Non-pigmented ciliary epithelial cell (primary cell): ENCODE measurements at places on chromosomes 1 and 21.
A peak's percentile ranks its signal among the peaks of the same experiment; 100 is the strongest.

DNA sequence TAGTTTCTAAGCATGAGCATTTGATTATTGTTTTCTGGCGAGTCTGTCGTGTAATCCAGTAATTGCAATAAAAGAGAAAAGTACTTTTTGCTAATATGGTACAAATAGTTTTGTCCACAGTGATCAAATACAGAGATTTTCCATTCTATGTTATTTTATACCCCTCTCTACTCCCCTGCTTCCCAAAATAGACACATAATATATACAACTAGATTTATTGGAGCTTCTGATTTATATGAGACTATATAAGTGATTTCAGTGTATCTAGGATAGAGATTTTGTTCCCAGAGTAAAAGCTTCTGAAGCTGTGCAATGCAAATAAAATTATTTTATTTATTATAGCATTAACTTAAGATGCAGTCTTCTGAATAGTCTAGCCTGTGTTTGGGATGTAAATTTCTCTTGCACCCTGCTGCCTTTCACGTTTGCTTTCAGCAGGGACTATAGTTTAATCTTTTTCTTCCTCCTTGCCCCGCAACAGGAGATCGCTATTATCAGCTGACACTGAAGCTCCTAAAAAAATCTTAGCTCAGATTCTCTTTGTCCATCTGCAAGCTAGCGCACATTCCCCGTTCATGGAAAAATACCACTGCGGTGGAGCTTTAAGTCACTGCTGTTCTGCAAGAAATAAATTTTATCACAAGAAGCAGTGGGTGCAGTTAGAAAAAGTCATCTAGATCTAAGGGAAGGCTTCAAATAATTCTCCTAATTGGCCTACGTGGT is 273.3 kb downstream of the DISC1 start:
- DNase-seq = no peak

- DNase-seq = no peak
Observed at GRCh38 chr1:56202796-56203492, 376.4 kb downstream of the PLPP3 start.

DNA sequence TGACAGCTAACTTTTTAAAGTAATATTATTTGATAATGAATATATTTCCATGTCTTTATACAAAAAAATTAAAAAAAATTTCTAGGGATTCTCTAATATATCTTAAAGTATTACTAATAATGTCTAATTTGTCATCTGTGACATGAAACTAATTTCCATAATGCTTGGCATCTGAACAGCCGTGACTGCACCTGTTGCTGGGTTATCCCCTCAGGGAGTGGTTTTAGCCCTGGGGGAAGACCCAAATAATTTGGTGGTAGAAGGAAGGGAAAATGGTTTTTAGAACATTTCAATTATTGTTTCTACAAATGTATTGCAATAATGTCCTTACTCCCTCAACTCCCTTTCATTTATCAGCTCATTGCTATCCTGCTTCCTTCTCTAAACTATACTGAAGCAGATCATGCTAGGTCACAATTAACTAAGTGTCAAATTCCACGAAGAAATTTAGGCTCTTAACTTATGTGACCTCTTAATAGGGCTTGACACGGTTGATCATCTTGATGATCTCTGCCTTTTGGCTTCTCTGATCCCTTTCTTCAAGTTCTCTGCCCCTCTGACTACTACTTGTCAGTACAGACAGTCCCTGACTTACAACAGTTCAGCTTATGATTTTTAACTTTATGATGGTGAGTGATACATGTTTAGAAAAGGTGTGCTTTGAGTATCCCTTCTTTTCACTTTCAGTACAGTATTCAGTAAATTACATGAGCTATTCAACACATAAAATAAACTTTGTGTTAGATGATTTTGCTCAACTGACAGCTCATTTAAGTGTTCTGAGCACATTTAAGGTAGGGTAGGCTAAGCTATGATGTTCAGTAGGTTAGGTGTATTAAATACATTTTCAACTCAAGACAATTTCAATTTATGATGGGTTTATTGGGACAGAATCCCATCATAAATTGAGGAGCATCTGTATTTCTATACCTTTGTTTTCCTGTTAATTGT is 26.4 kb upstream of the DPH5 start:
- no peak for DNase-seq

DNA sequence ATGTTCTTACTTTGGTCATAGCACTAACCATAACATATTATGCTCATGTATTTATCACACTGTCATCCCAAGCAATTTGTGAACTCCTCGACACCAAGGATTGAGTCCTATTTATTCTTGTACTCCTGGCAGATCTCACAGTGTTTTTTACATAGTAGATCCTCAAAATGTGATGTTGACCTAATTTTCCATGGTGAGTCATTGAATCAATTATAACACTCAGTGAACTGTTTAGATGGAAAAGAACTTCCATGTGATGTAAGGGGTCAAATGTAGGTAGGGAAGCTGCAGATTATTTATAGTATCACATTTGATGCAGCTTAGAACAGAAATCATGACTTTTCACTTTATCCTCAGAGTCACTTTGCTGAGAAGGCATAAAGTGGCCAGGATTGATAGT is 281.9 kb upstream of the ADAMTS5 start:
- DNase-seq = no peak

DNA sequence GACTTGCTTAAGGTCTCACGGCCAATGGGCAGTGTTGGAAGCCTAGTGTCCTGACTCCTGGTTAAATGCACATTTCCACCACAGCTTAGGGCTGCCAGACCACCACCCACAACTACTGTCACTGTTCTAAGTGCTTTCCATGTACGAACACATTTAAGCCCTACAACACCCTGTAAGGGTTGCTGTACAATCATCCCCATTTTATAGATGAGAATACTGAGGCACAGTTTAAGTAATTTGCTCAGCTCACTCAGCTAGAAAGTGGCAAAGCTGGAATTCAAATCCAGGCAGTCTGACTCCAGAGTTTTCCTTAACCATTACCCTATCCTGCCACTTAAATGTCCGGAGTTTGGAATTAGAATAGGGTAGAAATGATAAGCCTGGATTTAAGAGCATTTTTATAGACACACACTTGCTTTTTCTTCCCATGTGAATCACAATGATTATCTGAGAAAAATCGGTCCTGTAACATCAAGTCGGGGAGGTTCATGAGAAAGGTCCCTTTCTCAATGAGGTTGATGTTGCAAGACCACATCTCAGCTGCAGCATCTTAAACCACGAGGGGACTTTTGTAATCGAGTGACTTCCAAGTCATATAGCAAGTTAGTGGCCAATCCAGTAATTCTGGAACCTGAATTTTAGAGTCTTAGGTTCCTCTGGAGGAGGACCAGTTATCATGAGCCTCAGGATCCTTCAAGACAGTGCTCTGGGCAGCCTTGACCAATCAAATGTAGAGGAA is 8.6 kb downstream of the E2F2 start:
- no peak for DNase-seq

GRCh38 chr1:51296383-51297357 is 33.7 kb downstream of the TTC39A start:
- DNase-seq = no peak

GRCh38 chr1:6205849-6206519 is at the start of gene RNF207:
Gene RNF207 (plus strand): TSS chr1:6206119. CDS start chr1:6206536, 417 bp downstream.
- peak; percentile 48 for DNase-seq

- DNase-seq = no peak
Observed at GRCh38 chr21:38834725-38835124, 29.0 kb downstream of the ETS2 start.

DNA sequence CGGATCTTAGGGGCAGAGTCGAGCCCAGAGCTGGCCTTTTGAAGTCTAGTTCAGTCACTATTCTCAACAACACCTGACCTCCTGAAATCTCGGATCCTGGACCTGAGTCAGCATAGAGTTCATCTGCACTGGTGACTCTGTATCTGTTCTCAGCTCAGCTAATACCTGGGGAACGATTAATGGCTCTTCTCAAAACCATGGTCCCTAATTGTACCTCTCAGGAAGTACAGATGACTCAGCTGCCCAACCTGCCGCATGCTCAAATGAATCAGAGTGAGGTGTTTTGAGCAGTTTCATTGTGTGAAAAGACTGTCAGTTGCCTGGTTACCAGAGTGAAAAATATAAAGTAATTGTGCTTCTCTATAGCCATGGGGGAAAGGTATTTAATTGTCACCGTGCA is 89.2 kb downstream of the SLC35F3 start:
- DNase-seq = no peak

- DNase-seq = peak; percentile 53
Observed at GRCh38 chr1:224707843-224708725, 92.0 kb downstream of the CNIH3 start.

GRCh38 chr1:154725865-154726264 is 117.9 kb upstream of the ADAR start:
- no peak for DNase-seq

DNA sequence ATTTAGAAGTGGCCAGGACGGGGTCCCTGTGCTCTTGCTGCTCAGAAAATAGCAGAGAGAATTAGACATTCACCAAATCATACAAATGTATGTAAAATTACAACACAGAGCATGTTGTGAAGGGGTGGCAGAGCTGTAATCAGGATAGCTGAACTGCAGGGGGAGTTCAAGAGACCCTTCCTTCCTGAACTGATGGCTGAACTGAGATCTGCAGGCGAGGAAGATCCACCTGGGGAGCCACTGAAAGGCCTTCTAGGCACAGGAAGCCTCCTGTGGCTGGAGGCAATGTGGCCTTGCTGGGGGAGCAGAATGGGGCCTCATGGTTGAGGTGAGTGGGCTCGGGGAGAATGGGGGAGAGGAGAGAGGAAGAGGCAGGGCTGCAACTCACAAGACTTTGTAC is 216.5 kb downstream of the PRDM2 start:
- DNase-seq = no peak
